ENCODE measurements at places on chromosomes 2 and 18. TPM values are rescaled to one million over a fixed set of nuclear protein-coding genes. Genes with fewer than 3 reads are reported as not detected.
A peak's percentile ranks its signal among the peaks of the same experiment; 100 is the strongest.

- DNase-seq, result no peak
Observed at GRCh38 chr2:238138331-238139195, at the start of gene KLHL30. Gene KLHL30, plus strand, starts transcription at chr2:238138668. Its CDS starts 2,087 bp downstream, at chr2:238140755.

The GRHL1 gene
- total RNA-seq, result 0.64 TPM

GRCh38 chr18:73079920-73080319 lies 212.1 kb upstream of the NETO1 start:
- DNase-seq, result no peak

GRCh38 chr2:70931376-70932000 lies 4.2 kb upstream of the ATP6V1B1 start:
- peak; percentile 2 for DNase-seq

DNA sequence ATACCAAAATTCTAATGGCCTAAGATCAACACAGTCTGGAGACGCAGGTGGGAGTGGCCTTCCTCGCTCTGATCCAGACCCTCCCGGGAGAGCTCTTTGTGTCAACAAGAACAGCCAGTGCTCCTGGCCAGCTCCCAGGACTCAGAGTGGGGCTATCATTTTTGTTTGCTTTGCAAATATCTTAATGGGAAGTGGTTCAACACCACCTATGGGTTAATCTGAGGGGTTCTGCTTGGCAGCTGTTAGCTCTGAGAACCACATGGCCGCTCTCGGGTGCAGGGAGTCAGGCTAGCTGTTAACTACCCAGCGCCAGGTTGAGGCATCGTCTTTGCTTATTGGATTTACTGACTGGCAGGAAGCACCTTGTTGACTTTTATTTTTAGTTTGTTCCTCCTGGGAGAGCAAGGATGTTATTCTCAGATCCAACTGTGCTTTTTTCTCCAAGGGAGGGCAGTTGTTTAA lies 184.8 kb upstream of the SP5 start:
- DNase-seq, result no peak

The RIOK3 gene
- total RNA-seq, result 47.9 TPM

- no peak for DNase-seq
Observed at GRCh38 chr2:227004482-227004881, 159.5 kb downstream of the COL4A4 start.

- DNase-seq, result no peak
Observed at GRCh38 chr18:46265196-46266156, 161.3 kb downstream of the HAUS1 start.

DNA sequence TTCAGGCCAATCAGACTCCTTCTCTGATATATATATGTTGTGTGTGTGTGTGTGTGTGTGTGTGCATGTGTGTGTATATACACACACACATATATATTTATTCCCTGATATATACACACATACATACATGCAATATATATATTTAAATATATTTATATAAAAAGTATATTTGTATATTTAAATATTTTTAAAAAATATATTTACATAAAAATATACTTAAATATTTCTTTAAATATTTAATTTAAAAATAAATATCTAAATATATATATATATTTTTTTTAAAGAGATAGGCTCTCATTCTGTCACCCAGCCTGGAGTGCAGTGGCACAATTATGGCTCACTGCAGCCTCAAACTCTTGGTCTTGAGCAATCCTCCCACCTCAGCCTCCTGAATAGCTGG lies 281.3 kb downstream of the DYSF start:
- DNase-seq, result no peak

GRCh38 chr18:45107425-45107824 lies 426.7 kb downstream of the SETBP1 start:
- no peak for DNase-seq

- no peak for DNase-seq
Observed at GRCh38 chr2:119063177-119063576, 95.4 kb downstream of the C1QL2 start.

The TRABD2A gene
- 32.4 TPM for total RNA-seq

DNA sequence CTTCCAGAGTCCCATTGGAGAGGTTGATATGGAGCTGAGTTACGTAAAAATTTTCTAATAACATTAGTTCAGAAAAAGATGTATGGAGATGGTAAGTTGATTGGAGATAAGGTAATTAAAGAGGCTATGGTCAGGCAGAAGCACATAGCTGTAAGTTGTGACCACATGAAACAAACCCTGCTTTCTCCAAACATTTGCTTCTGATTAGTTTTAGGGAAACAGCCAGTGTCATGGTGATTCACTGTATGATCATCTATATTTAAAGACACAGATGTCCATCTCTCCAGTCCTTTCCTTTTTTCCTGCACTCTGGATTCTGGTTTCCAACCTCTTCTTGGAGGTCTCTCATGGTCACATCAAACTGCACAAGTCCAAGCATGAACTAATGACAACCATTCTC lies 1550.8 kb upstream of the PIK3C3 start:
- no peak for DNase-seq

GRCh38 chr2:169302364-169302763 lies 60.0 kb downstream of the LRP2 start:
- no peak for DNase-seq

The ELOA2 gene
- not detected for total RNA-seq

DNA sequence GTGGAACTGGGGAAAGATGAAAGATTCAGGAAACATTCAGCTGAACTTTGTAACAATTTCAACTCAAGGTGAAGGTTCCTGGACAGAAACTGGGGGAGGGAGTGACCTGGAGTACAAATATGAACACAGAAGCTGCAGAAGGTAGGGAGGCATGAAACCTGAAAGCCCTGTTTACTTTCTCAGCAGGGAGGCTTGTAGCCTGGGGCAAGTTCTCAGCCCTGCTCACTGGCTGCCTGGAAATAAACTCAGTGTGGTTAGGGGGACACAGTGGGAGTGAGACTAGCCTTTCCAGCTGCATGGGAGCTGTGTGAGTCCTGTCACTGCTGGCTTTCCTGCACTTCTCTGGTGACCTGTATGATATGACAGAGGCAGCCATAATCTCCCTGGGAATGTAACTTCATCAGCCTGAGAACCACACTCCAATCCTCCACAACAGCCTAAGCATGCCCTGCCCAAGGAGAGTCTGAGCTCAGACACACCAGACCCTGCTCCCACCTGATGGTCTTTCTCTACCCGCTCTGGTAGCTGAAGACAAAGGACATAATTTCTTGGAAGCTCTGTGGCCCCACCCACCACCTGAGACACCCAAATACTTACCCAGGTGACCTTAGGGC lies 77.0 kb downstream of the ZSWIM2 start:
- DNase-seq, result no peak

DNA sequence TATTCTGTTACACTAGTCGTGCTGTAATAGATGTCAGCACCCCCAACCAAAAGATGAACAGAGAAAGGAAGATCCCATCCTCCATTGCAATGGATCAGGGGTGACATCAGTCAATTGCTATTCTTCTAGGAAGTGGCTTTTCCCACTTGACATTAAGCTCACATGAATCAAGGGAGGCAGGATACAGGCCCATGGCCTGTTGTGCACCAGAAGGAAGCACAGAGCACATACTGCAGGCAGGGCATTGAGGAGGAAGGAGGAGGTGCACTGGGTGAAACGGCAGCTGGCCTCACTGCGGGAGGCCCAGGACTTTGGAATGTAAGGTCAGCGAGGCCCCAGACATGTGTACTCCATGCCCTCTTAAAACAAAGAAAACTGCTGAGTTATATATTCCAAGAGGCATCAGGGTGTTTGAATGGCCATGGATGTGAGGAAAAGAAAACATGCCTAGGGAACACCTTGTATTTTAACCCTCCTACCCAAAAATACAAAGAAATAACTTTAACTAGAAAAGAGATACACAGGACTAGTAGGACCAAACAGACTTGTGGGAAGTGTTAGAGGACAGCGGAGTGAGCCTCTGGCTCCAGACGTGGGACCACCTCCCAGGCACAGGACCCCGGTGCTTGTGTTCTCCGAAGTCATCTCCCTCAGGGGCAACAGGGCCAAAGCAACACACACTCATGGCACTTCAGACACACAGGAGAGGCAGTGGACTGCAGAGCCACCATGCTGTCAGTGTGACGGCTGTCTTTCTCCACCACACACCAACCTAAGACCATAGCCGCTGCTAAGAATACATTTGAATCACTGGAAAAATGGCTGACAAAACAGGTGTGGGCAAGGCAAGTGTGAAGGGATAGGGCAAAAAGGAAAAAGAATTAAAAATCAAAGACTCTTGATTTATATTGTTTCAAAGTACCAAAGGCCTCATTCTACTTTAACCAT lies 51.4 kb upstream of the RIOK3 start:
- no peak for DNase-seq

- no peak for DNase-seq
Observed at GRCh38 chr2:122210898-122211856, 455.7 kb downstream of the TSN start.

DNA sequence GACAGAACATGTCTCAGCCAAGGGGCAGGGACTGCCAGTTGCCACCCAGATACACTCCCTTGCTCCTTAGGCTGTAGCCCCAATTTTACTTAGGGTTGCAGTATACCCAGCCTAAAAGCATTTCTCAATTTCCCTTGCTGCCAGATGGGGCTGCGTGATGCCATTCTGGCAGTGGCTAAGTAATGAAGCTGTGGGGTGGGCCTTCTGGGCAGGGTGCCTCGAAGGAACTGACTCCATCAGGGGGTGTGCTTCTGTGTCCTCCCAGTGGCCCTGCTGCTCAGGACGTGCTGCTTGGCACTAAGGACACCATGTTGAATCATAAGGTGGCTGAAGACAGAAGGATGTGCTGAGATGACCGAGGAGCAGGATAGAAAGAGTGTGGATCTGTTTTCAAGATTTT lies 74.2 kb downstream of the VWA3B start:
- peak; percentile 37 for DNase-seq

The PPIL3 gene
- total RNA-seq, result 40.2 TPM

GRCh38 chr2:153043385-153043784 lies 325.0 kb downstream of the ARL6IP6 start:
- DNase-seq, result no peak

GRCh38 chr2:30233271-30234009 lies 2.1 kb downstream of the LBH start:
- DNase-seq, result peak; percentile 43
